ENCODE measurements at places on chromosomes 3 and 15.
A peak's percentile ranks its signal among the peaks of the same experiment; 100 is the strongest.

- DNase-seq = no peak
Measured at GRCh38 chr3:164155400-164155799, 922.9 kb downstream of the SI start.

DNA sequence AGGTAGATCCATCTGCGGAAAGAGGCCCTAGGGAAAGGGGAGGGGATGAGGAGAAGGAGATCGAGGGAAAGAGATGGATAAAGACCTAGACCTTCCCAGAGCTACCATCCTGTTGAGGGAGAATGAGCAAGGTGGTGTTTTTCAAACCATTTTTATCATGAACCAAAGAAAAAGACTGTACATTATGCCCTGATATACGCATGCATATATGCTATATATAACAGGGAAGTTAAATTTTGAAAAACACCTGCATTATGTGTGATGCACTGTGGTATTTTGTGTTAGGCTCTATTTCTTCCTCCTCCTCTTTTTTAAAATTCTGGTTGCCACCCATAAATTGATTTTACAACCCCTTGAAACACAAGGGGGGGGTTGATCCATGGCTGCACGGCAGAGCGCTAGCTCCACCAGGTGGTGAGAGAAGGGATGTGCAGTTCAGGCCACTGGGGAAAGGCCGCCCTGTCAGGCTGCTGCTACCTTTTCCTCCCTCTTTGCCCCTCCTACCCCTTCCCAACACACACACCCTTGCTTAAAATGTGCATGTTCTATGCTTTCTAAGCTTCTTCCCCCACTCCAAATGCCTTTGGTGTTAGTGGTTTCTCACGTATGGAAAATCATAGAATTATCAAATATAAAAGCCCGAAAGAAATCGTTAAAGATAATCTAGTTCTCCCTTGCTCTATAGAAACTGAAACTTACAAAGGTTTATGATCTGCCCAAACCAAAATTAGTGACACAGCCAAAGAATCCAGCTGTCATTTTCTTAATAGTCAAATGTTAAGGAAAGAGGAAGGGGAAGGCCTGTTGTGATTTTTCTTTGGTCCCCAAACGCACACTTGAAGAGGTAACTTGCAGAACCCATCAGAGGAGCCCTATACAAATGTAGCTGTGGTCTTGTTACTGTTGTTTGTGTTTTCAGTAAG lies 262.0 kb upstream of the UMPS start:
- peak; percentile 44 for DNase-seq

GRCh38 chr3:1623896-1624295 lies 474.8 kb upstream of the CNTN4 start:
- no peak for DNase-seq

GRCh38 chr3:64445109-64445943 lies 220.1 kb upstream of the PRICKLE2 start:
- peak; percentile 34 for DNase-seq

GRCh38 chr3:78497021-78497420 lies 1270.8 kb downstream of the ROBO1 start:
- DNase-seq = peak; percentile 20

DNA sequence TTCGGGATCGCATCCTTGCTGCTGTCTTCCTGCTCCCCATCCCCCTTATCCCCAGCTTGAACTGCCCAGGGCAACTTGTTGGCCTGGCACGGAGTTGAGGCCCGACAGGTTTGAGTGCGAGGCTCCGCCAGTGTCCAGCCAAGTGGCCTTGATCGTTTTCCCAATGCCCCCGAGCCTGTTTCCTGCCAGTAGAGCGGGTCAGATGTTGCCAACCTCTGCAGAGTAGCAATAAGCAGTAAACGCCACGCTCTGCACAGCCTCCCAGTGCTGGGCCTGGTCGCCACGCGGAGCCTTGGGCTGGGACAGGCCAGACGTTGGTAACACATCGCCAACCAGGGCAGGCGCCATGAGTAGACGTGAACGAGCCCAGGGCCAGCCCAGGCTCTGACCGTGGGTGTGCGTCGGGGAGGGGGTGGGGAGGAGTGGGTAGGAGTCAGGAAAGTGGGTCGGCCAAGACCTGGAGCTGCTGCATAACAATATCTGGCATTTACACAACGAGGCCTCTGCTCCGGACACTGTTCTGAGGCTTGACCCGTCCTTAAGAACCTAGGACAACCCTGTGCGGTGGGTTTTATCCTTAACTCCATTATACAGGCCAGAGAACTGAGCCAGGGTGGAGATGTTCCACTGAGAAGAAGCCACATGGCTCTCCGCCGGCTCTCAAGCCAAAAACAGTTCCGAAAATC lies 444 bp upstream of the ABHD14A start:
- DNase-seq = no peak

- no peak for DNase-seq
Measured at GRCh38 chr15:79221696-79222095, 60.8 kb upstream of the ANKRD34C start.

- no peak for DNase-seq
Measured at GRCh38 chr3:139310474-139310933, 33.3 kb upstream of the MRPS22 start.

GRCh38 chr3:117322866-117323265 lies 613.3 kb downstream of the TUSC7 start:
- DNase-seq = no peak

GRCh38 chr15:52102463-52102862 lies 10.1 kb downstream of the BCL2L10 start:
- no peak for DNase-seq

GRCh38 chr3:4776399-4776979 lies 202.7 kb upstream of the BHLHE40 start:
- DNase-seq = no peak

DNA sequence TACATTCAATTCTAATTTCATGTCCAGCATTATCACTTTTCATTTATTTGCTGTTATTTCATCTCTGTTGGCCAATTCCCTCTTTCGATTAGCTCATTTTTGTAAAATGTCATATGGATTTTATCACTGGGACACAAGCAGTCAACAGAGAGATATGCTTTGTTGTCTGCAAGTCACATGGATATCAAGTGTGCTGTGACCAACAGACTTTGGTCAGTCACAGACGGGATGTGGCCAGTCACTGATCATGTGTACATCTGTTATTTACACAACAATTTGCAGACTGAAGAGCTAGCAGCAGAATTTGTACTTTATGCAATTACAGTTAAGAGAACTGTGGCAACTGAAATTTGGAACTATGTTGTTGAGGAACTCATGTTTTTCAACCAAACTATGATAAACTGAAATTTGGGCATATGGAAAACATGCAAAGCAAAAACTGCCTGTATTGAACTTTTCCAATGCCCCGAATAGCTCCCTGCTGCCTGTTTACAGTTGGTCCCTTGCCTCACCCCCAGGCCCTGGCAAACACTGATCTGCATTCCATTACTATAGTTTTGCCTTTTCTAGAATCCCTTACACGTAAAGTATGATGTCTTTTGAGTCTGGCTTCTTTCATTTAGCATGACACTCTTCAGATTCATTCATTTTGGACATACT lies 104.4 kb downstream of the RPL22L1 start:
- DNase-seq = no peak

DNA sequence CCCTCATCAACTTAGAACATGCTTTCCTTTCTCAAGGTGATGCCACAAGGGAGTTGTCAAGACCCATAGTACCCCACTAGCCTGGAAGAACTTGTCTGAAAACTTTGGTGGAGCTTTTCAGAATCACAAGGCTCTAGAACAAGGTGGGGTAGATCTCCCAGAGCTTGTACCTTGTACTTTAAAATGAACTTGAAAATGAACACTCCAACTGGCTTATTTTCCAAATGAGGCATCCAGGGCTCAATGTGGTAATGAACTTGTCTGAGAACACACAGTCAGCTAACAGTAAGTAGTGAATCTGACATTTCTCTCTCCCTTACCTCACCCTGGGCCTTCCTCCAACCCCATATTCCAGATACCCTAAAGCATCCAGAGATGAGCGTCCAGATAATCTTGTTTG lies 81.8 kb upstream of the THBS1 start:
- DNase-seq = no peak

DNA sequence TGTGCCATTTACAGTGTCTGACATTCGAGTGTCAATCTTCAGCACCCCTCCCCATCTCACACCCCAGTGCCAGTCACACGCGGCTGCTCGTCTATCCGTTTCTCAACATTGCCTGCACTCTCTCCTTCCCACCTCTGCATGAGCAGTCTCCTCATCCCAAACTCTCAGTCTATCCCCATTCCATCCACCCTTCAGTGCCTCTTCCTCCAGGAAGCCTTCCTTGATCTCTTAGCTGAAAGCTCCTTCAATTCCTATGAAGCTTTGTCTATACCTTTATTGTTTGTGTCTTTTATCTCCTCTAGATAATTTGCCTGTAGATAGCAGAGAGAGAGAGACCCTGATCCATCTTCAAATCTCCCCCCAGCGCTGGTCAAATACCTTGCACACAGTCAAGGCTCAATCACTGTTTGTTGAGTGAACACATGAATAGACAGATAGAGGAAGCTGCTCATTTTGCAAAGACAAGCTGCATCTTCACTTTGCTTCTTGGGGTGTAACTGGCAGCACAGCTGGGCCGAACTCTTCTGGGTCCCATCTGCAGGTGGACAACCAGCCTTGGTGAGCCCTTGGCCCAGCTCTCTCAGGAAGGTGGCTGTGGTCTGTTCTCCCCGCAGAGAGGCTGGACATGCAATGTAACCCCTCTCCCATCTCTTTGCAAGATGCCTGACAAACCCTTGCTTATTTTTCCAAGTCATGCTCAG lies 52.8 kb downstream of the ITGA11 start:
- DNase-seq = no peak

- no peak for DNase-seq
Measured at GRCh38 chr3:177810162-177810623, 612.9 kb upstream of the TBL1XR1 start.

- DNase-seq = no peak
Measured at GRCh38 chr3:144055604-144056003, 84.0 kb downstream of the DIPK2A start.

GRCh38 chr3:143464850-143465249 lies 345.3 kb downstream of the CHST2 start:
- no peak for DNase-seq

DNA sequence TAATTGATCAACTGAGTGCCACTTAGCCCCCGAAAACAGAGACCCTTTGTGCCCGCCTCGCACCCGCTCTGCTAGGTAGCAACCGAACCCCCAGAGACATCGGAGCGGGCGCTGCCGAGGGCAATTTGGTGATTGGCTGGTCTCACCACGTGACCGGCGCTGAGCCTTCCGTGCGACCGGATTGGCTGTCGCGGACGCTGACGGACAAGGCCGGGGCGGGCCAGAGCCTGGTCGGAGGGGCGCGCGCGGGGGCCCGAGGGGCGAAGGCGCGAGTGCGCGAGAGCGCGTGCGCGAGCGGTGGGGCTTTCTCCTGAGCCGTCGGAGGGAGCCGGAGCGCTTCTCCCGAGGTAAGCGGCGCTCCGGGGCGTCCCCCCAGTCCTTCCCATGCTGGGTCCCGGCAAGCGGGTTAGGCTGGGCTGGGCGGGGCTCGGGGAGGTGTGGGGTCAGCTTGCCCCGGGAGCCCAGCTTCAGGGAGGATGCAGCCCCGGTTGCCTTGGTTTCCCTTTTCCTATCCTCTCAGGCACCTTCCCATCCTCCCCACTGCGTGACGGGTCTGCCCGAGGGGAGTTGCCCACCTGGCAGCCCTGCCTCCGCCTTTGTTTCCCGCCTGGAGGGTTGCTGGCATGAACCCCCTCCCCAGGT lies at the start of gene TMEM108:
TSS of gene TMEM108 (plus strand) at position 303 of the 642 bp plus-strand sequence.
- peak; percentile 92 for DNase-seq

GRCh38 chr3:1179146-1179545 lies 86.3 kb downstream of the CNTN6 start:
- DNase-seq = no peak

DNA sequence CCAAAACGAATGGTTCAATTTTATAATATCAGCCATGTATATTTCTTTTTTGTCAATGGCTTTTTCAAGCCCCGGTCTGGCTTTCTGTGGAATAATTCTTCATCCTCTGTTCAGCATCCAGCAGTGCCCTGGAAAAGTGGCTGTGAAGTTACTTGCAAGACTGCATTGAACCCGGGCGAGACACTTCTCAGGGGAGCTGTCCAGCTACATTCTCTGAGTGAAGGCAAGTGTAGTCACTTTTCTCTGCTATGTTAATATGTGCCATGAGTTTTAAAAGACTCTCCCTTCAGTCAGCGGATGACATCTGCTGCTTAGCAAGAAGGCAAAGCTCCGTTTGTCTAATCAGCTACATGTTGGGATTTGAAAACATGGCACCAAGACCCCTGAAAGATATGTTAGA lies 81.3 kb upstream of the RGMA start:
- no peak for DNase-seq

GRCh38 chr3:120438665-120439370 lies 12.0 kb downstream of the FSTL1 start:
- DNase-seq = peak; percentile 80

DNA sequence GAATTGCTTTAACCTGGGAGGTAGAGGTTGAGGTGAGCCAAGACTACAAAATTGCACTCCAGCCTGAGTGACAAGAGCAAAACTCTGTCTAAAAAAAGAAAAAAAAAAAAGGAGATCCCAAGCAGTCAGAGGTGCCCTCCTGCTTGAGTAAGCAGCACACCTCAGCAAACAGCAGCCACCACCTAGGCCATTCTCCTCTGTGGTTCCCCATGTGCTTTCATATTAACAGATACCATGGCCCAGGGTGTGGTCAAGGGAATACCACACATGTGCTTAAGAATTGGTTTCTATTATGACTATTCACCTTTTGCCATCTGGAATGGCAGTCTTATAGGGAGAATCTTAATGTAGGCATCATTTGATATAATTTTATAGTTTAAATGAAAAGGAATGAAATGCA lies 24.7 kb upstream of the CSPG5 start:
- DNase-seq = no peak

- DNase-seq = no peak
Measured at GRCh38 chr3:34229876-34230275, 431.4 kb downstream of the PDCD6IP start.

- no peak for DNase-seq
Measured at GRCh38 chr3:187942658-187943241, 197.5 kb upstream of the BCL6 start.

DNA sequence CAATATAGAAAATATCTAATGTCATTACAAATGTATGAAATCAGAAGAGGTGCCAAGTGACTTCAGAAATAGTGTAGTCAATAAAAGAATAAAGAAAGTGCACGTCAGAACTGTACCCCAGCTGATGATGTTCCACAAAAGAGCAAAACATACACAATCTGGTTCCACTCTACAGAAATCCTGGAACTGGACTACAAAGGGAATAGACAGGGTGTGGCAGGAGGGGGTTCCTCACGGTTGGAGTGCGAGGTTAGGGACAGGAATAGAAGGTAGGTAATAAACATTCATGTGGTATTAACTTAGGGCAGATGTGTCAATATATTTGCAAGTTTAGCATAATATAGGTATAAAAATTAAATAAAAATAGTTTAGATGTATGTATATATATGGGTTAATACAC lies 103.3 kb upstream of the GOLGA6L6 start:
- DNase-seq = no peak

DNA sequence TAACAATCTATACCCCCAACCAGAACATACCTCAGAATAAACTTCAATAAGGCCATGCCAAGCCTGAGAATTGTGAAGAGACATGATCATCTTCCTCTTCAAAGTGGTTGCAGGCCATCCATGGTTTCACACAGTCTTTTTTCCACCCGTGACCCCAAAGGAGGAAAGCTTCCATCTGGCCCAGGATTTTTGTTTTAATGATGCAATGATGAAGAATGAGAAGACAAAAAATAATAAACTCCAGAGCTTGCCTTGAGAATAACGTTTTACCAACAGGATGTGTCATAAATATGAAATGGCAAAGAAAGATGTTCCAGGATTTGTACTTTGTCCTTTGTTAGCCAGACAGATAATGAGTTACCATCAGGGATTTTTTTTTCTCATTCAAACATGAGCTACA lies 201.9 kb downstream of the WNT5A start:
- DNase-seq = no peak

GRCh38 chr15:63041974-63042876 lies at the start of gene TPM1:
TPM1 (plus strand) TSS chr15:63042747; CDS start chr15:63042830, 83 bp downstream.
- peak; percentile 87 for DNase-seq

GRCh38 chr3:193780397-193780796 lies 187.4 kb downstream of the OPA1 start:
- DNase-seq = no peak
